GM12891 (cell line): ENCODE measurements at places on chromosomes 13 and 19.

- DNase-seq, result no peak
Observed at GRCh38 chr19:14369399-14370168, 11.7 kb upstream of the ADGRE5 start.

DNA sequence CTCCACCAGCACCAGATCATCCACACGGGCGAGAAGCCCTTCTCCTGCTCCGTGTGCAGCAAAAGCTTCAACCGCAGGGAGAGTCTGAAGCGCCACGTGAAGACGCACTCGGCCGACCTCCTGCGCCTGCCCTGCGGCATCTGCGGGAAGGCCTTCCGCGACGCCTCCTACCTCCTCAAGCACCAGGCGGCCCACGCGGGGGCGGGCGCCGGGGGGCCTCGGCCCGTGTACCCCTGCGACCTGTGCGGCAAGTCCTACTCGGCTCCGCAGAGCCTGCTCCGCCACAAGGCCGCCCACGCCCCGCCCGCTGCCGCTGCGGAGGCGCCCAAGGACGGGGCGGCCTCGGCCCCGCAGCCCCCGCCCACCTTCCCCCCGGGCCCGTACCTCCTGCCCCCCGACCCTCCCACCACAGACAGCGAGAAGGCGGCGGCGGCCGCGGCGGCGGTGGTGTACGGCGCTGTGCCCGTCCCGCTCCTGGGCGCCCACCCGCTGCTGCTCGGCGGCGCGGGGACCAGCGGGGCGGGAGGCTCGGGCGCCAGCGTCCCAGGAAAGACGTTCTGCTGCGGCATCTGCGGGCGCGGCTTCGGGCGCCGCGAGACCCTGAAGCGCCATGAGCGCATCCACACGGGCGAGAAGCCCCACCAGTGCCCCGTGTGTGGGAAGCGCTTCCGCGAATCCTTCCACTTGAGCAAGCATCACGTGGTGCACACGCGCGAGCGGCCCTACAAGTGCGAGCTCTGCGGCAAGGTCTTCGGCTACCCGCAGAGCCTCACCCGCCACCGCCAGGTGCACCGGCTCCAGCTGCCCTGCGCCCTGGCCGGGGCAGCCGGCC, 9.4 kb downstream of the ZNF784 start:
- no peak for DNase-seq

GRCh38 chr19:5814852-5815246, 10.0 kb downstream of the NRTN start:
- DNase-seq, result no peak

- no peak for DNase-seq
Observed at GRCh38 chr13:38417727-38418126, 68.1 kb downstream of the UFM1 start.

DNA sequence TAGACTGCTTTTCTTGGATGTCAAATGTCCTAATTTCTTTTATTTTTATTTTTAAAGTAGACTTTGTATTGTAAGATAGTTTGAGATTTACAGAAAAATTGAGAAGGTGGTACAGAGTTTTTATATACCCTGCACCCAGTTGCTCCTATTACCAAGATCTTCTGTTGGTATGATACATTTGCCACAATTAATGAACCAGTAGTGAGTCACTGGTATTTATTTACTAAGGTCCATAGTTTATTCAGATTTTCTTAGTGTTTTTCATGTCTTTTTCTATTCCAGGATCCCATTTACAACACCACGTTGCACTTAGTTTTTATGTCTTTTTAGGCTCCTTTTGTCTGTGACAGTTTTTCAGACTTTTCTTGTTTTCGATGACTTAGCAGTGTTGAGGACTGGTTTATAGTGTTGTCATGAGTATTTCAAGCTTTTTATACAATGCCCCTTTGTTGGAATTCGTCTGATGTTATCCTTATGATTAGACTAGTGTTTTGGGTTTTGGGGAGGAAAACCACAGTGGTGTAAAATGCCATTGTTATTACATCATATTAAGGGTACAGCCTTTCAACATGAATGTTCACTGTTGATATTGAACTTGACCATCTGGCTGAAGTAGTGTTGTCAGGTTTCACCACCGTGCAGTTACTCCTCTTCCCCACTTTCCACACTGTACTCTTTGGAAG, 35.9 kb downstream of the COG3 start:
- DNase-seq, result no peak

- DNase-seq, result no peak
Observed at GRCh38 chr19:29515706-29516357, 10.0 kb upstream of the VSTM2B start.

DNA sequence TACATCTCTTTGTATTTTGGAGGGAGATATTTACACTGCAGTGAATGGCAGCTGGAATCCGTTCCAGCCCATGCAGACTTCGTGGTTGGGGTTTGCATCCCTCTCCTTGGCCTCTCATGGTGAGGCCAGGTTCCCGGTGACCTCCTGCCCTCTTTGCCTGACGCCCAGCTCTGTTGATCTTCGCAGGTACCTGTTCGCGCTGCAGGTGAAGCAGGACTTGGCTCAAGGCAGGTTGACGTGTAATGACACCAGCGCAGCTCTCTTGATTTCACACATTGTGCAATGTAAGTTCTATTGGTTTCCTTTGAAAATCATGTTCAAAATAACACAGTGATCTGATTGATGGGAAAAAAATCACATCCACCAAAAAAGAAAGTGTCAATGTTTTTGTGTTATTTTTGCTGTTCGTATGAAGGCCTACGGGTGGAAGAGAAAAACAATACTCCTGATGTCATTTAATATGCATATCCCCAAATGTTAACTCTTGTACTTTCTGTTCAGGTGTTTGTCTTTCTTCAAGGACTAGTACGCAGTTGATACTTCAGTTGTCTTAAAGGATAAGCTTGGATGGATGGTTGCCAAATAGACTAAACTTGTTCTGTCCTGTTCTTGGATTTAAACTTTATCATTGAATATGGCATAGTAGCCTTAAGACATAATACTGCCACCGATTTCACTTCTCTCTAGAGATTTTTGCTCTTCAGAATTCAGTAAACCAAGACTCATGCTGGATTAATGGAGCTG, 199.1 kb downstream of the STK24 start:
- DNase-seq, result no peak

DNA sequence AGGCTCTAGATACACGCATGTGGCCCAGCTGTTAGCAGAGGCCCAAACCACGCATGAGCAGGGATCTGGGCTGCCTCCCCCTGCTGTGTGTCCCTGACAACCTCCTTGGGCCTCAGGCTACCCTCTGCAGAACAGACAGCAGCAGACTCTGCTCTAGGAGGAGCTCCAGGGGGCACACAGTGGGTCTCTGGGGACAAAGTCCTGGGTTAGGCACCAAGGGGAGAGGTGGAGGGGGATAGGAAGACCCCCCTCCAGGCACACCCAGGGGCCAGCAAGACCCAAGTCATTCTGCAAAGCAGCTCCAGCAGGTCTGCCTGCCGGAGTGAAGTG, 8.0 kb downstream of the TINCR start:
- DNase-seq, result no peak

DNA sequence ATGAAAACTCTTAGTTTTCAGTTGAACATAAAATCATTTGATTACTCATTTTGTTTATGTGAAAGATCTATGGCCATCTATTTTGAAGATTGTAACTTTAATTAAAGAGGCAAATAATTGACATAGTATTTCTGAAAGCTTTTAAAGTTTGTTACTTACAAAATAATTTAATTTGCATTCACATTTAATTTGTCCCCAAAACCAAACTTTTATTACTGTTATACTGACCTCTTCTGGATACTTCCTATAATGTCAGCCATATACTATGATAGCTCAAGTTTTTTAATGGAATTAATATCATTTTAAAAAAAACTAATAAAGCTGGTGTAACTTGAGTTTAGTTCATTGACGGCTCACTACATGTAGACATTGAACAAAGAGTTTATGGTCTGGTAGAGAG, 4.9 kb upstream of the SGCG start:
- DNase-seq, result no peak

GRCh38 chr13:66430269-66430668, 799.9 kb downstream of the PCDH9 start:
- DNase-seq, result no peak

DNA sequence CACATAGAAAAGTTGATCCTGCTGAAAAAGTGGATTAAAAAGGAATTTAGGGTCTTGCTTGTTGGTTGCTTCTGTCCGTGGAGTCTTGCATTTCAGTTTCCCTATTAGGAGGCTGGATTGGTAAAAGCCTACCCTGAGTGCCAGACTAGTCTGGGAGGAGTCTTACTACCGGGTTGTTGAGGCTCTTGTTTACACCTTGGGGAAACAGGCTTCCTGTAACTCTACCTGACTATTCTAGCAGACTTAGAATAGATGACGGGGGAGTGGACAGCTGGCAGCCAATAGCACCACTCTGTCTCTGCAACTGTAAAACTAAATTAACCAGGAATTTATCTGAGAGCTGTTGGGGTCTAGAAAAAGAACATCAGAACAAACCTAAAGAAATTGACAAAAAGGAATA, 11.3 kb upstream of the MPHOSPH8 start:
- DNase-seq, result no peak

GRCh38 chr13:96771486-96772367, 222.5 kb downstream of the OXGR1 start:
- no peak for DNase-seq

DNA sequence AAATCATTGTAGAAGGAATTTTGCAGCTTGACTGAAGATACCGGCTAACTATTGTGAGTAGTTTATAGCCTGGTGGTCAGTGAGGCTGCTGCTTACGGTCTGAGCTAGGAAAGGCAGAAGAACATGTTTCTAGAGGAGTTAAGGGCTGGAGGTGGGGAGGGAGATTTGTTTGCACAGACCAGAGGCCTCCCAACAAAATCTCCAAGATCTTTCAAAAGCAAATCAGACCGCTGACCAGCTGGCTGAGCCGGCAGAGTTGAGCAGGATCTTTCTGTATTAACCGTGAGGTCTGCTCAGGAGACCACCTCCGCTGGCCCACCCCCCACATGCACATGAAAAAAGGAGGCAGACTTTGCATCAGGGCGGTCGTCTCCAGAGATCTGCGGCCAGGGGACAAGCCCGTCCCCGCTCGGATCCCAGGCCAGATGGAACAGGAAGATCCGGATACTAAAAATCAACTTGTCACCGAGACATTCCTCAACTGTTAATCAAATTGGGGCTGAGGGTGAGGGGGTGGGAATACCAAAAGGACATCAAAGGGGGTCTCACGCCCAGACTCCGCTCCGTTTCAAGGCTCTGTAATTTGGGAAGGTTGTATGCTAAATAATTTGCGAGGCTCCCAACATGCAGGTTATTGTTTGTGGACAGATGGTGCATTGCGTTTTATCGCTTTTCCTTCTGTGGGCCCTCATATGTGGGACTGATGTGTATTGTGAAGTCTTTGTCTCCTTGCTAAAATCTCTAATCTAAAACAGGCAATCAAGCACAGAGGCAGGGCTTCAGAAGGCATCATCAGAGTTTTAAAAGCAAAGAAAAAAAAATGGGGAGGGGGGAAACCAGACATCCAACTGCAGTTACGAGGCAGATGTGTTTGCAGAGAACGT, 319.0 kb downstream of the ZNF536 start:
- no peak for DNase-seq

DNA sequence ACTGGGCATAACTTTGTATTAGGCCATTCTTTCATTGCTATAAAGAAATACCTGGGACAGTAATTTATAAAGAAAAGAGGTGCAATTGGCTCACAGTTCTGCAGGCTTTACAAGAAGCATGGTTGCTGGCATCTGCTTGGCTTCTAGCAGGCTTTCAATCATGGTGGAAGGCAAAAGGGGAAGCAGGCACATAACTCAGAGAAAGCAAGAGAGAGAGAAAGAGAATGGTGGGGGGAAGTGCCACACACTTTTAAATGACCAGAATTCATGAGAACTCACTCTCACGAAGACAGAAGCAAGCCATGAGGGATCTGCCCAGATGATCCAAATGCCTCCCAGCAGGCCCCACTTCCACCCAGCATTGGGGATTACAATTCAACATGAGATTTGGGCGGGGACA, 179.7 kb downstream of the SPRY2 start:
- no peak for DNase-seq

- DNase-seq, result no peak
Observed at GRCh38 chr19:5352229-5352763, 11.7 kb upstream of the PTPRS start.

- DNase-seq, result no peak
Observed at GRCh38 chr13:113401452-113402415, 37.8 kb upstream of the GRTP1 start.

GRCh38 chr19:3515891-3516422, 9.8 kb downstream of the FZR1 start:
- DNase-seq, result no peak

GRCh38 chr13:72104656-72105180, 237.7 kb upstream of the DACH1 start:
- no peak for DNase-seq

DNA sequence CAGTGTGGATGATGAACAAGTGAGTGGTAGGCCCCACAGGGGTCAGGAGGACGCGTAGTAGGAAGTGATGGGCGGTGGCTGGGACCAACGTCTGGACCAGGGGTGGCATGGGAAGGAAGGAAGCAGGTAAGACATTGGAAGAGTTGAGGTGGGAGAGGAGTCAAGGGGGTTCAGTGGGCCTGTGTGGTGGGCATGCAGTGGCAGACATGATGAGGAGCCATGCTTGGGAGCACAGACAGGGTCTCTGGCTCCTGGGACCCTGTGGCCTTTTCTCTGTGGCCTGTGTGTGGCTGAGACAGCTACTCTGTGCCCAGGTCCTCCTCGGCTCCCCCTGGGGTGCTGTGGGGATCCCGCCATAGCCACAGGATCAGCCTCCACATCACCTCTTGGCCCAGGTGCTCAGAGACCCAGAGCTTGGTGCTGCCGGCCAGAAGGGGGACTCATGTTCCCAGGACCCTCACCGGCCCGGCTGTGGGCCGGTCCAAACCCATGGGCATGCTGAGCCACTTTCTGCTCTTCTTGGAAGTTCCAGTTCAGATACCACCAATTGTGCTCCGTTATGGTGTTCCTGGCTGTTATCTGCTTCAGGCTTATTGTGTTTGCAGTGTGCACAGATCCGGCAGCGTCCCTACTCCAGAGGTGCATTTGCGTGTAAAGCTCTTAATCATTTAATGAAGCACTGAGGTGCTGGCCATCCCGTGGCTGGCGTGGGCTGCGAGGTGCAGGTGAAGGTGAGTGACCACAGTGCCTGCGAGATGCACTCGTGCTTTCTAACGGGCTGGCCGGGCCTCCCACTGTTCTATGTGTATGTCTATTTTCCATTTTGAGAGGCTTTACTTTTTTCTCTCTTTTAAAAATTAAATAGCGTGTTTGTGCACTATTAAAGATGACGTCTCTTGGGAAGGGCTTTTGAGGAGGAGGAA, 147.9 kb downstream of the TEX29 start:
- no peak for DNase-seq

- DNase-seq, result no peak
Observed at GRCh38 chr13:37486171-37486681, 112.3 kb downstream of the POSTN start.

- no peak for DNase-seq
Observed at GRCh38 chr19:38061294-38061693, 154.3 kb downstream of the SIPA1L3 start.
